ENCODE measurements at places on chromosomes 3 and 15. TPM values are rescaled to one million over a fixed set of nuclear protein-coding genes. Genes with fewer than 3 reads are reported as not detected.

The C3orf85 gene
- not detected for total RNA-seq

The TRPM1 gene
- not detected for total RNA-seq

The IGDCC3 gene
- not detected for total RNA-seq

The AGBL1 gene
- not detected for total RNA-seq

The HYAL3 gene
- 3.7 TPM for total RNA-seq

The VEPH1 gene
- 98.0 TPM for total RNA-seq

The PLAAT1 gene
- total RNA-seq = not detected

The LRRIQ4 gene
- not detected for total RNA-seq

The CYP1A2 gene
- not detected for total RNA-seq

The RASA2 gene
- total RNA-seq = 7.4 TPM

The ATG3 gene
- 72.5 TPM for total RNA-seq

The SGO1 gene
- 0.57 TPM for total RNA-seq

The ATP13A5 gene
- not detected for total RNA-seq

The DYNC1LI1 gene
- 28.7 TPM for total RNA-seq

The HEMK1 gene
- 10.7 TPM for total RNA-seq

The LRRC2 gene
- 6.0 TPM for total RNA-seq

The ADGRG7 gene
- total RNA-seq = not detected

The ZKSCAN7 gene
- 7.8 TPM for total RNA-seq

The TTLL13 gene
- 0.14 TPM for total RNA-seq

The TRIM42 gene
- not detected for total RNA-seq

The WDR93 gene
- total RNA-seq = under 0.01 TPM

The CHRM5 gene
- total RNA-seq = under 0.01 TPM

The CCDC39 gene
- total RNA-seq = not detected

The CDHR4 gene
- under 0.01 TPM for total RNA-seq

The SLC2A2 gene
- total RNA-seq = 0.09 TPM

The RARRES1 gene
- total RNA-seq = 166 TPM

The LTF gene
- 0.14 TPM for total RNA-seq

The GOLGA8A gene
- total RNA-seq = 8.9 TPM

The AHSG gene
- not detected for total RNA-seq

The FAM81A gene
- total RNA-seq = 0.18 TPM

The SACM1L gene
- 33.9 TPM for total RNA-seq

The NR2E3 gene
- total RNA-seq = 0.14 TPM

The SNUPN gene
- total RNA-seq = 33.4 TPM

The DNAJB8 gene
- total RNA-seq = not detected

The CIDEC gene
- 0.14 TPM for total RNA-seq

The CEP152 gene
- 8.0 TPM for total RNA-seq

The SENP5 gene
- 46.2 TPM for total RNA-seq

The NR1I2 gene
- not detected for total RNA-seq

The GOLGA6L7 gene
- total RNA-seq = not detected

The ADAMTSL3 gene
- 0.14 TPM for total RNA-seq

The BFSP2 gene
- total RNA-seq = not detected

The TMEM212 gene
- total RNA-seq = not detected
